Activated CD4-positive, CD25-positive, alpha-beta regulatory T cell treated with anti-CD3 and anti-CD28 coated beads, Interleukin-2, amount 50 U/mL, for 16 hours (primary cell): ENCODE measurements at places on chromosomes 5 and 9.

GRCh38 chr5:172849606-172850453 lies 15.8 kb downstream of the ERGIC1 start:
- no peak for DNase-seq

- DNase-seq = no peak
Measured at GRCh38 chr9:104386013-104386412, 118.0 kb upstream of the OR13F1 start.

DNA sequence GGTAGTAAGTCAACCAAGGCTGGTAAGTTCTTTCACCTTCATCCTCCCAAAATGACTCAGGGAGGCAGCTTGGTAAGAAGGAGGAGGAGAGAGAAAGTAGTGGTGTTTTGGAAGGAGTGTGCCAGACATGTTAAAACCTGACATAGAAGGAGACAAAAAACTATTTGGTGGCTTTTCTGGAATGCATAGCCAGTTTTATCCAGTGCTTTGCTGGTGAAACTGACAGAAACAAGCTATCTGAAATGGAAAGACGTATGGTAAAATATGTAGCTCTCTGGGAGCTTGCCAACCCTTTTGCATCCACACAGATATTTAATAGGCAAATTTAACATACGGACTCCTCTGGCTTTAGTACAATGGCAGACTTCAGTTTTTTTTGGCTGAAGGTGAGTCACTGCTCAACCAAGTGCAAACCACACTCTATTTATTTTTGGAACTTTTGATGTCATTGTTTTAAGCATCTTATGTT lies 45.4 kb downstream of the RAB14 start:
- DNase-seq = no peak

GRCh38 chr5:56358046-56358445 lies 124.9 kb upstream of the ANKRD55 start:
- DNase-seq = no peak

DNA sequence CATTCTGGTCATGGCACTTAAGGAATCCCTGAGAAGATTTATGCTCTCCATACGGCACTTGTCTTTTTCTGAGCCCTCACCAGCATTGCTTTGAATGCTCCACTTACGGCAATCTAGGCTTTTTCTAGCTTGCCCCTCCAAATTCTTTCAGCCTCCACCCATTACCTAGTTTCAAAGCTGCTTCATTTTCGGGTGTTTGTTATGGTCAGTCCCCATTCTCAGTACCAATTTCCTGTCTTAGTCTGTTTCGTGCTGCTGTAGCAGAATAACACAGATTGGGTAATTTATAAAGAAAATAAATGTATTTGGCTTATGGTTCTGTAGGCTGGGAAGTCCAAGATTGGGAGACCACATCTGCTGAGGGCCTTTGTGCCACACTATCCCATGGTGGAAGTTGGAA lies 42.0 kb downstream of the ARHGEF28 start:
- DNase-seq = no peak

- no peak for DNase-seq
Measured at GRCh38 chr9:127516835-127517607, 65.7 kb downstream of the LRSAM1 start.

DNA sequence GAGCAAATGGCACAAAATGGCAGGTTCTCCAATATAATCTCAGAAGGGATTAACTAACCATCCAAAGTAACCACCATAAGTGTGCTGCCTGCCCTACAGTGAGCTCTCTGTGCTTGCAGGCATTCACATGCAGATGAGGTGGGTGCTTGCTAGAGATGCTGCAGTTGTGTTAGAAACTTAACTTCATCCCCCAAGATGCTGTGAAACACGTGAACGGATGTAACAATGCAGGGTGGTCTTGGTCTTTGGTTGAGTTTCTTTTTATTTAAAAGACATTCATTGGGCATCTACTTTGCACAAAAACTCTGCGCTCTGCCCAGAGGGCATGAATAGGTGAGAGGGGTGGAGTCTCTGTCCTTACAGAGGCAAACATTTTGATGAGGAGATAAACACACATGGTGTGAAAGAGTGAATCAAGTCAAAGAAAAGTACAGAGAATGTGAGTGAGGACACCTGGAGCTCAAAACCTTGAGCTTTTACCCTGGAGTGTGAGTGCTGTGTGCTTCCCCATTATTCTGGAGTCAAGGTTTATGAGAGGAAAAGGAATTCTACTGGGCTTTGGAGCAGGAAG lies 143.9 kb upstream of the DAP start:
- no peak for DNase-seq

GRCh38 chr5:98510143-98510985 lies 263.1 kb upstream of the RGMB start:
- no peak for DNase-seq

DNA sequence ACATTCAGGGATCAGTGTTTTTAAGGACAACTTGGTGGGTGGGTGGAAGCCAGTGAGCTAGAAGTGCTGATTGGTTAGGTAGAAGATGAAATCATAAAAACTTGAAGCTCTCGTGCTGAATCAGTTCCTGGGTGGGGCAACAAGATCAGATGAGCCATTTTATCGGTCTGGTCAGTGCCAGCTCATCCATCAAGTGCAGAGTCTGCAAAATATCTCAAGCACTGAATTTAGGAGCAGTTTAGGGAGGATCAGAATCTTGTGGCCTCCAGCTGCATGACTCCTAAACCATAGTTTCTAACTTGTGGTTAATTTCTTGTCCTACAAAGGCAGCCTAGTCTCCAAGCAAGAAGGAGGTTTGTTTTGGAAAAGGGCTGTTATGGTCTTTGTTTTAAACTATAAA lies 166.4 kb downstream of the FAM170A start:
- DNase-seq = no peak
